ENCODE measurements at places on chromosomes 5 and 9.

GRCh38 chr9:132864691-132865090 lies 13.4 kb downstream of the AK8 start:
- no peak for DNase-seq

DNA sequence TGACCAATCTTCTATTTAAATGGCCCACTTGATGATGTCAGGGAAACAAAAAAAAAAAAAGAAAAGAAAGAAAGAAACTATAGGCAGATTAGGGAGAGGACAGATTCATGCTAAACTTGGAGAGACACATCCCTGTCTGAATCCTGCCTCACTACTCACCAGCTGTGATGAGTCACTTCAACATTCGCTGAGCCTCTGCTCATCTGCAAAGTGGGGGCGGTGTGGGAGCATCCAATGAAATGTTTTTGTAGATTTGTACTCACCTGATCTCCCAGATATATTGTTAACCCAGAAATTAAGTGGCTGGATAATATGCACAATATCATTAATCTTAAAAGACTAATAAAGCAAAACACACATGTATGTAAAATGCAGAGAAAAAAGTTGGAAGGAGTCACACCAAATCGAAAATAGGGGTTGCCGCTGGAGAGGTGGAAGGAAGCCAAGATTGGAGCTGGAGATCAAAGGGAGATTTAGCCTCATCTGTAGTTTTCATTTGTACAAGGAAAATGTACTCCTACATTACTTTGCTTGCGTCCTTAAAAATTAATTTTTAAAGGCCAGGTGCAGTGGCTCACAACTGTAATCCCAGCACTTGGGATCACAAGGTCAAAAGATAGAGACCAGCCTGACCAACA lies 17.0 kb upstream of the ERGIC1 start:
- no peak for DNase-seq

- DNase-seq, result no peak
Observed at GRCh38 chr9:93585695-93586094, 9.3 kb downstream of the PHF2 start.

GRCh38 chr9:135949501-135950134 lies 11.6 kb downstream of the UBAC1 start:
- DNase-seq, result no peak

GRCh38 chr9:123338710-123339665 lies 17.0 kb upstream of the CRB2 start:
- DNase-seq, result peak; percentile 35

DNA sequence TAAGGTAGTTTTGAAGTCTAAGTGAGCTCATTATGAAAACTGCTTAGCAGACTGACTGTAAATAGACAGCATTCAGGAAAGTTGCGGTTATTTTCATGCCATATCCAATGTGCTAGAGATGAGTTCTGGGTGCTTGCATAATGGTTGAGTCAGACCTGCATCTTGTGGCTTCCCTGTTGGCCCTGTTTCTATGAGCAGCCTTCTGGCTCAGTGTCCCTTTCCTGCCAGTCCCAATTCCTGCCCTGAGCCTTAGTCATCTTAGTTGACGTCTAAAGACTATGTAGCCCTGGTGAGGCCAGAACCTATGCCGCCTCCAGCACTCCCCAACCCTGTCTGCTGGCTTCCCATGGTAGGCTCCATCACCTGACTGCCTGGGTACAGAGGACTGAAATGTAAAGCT lies 76.3 kb upstream of the TNFSF8 start:
- no peak for DNase-seq

DNA sequence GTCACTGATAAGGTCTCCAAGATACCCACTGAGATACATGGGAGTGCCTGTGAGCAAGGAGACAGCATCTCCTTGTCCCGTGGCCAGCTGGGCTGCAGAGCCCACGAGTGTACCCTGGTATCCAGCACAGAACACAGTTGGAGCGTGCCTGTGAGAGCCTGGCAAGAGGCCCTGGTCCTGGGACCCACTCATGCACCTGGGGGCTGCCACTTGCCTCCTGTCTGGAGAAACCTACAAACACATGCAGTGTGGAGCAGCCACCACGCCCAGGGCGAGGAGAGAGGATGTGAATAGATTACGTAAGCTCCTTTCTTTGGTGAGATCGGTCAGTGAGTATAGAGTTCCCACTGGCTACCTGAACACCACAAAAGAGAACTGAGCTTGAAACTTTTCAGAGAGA lies 88.3 kb downstream of the CTNND2 start:
- no peak for DNase-seq

DNA sequence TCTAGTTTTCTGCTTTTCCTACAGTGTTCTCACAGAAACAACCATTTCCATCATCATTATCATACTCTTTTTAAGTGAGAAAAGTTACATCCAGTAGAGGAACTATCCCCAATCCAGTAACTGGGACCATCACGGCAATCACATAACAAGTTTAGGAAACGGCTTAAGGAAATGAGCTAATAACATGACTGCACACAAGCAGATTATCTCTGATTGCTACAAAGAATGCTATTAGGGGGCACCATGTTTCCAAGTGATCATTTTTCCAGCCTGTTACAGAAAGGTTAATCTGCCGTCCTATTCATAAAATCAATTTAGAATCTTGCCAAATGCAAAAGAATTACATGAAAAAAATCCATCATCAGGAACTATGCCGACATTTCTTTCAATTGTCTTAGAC lies 94.6 kb downstream of the EFNA5 start:
- DNase-seq, result no peak

DNA sequence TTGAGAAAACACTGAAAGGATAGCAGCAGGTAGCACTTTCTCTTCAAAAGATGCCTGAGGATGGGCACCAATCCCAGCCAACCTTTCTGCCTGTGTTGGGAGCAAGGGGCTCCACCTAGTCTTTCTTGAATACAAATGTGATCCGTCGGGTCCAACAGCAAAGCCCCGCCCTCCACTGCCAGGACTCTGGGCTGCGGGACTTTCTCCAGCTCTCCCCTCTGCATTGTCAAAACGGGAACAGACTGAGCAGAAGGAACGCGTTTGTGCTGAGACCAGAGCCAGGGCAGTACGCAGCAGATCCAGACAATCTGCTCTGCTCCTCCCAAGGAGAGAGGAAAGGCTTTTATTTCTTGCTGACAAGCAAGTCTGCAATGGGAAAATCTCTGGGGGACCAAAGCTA lies 139.7 kb downstream of the SEC61B start:
- DNase-seq, result no peak

DNA sequence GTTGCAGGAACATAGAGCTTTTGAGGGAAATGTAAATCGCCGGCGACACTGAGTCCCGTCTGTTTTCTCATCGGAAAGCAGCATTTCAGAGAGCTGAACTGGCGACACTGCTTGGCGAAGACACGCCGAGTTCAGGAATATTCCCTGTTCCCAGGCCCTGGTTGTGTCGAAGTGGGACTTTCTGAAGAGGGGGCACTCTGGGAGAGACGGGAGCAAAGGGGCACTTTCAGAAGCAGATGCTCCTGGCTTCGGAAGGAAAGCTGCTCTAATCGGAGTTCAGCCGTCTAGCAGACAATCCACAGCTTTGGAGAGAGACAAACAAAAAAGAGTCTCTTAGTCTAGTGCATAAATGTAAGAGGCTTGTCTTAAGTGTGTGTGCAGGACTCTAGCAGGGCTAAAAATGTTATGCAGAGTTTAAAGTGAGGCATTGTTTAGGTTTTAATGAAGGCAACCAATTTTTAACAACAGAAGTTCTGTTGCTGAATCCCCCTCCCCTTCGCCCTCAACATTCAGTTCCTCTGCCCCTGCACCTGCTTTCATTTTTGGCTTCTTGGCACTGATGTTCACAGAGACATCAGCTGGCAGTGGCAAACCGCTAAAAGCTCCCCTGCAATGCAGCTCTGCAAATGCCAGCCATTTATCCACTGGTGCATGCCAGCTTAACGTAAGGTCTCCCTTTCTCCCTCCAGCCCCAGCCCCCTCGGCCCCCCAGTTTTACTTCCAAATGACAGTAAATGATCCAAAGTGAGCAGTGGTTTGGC lies 289.5 kb upstream of the MPDZ start:
- no peak for DNase-seq

DNA sequence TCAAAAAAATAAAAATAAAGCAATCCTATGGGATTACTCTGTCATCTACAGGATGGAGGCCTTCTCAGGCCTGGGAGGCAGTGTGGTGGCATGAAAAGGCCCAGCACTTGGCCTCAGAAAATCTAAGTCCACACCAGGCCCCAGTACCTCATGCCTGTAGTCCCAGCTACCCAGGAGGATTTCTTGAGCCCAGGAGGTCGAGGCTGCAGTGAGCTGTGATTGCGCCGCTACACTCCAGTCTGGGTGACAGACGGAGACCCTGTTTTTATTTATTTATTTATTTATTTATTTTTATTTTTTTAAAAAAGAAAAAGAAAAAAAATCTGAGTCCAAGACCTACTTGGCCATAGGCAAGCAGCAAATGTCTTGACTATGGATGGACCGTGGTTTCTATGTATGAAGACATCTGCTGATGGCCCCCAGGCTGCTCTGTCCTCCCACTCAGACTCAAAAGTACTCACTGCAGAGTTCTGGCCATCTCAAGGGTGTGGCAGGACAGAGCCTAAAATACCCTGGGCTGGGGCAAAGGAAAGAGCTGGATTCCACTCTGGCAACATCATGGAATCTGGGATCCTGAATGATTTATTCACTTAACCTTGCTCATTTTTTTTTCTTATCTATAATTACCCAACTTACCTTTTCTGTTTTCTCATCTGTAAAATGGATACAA lies 55.0 kb downstream of the ARHGEF37 start:
- no peak for DNase-seq

DNA sequence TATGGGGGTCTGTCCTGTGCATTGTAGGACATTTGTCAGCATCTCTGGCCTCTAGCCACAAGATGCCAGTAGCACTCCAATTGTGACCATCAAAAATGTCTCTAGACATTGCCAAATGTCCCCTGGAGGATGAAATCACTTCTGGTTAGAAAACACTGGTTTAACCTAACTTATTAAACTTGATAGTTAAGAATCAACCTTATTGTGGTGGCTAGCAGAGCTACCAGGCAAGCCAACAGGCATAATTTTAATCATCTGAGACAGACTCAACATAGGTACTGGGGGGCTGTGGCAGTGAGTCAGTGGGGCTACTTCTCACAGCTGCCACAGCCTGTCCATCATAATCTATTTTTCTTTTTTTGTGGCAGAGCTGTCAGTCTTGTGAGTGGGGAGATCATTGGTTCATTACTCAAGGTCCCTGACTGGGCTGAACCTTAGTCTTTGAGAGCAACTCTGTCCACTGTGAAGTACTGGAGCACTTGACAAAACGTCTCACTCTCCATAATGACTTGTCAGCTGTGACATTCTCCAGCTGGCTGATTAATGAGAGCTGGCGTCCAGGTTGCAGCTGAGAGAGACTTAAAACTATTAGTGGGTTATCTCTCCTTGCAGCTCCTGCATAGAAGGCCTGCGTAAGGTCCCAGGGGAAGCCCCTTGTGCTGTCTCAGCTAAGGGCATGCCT lies 107.9 kb downstream of the DCP2 start:
- DNase-seq, result no peak

- no peak for DNase-seq
Observed at GRCh38 chr5:138752341-138752950, 779 bp upstream of the CTNNA1 start.

DNA sequence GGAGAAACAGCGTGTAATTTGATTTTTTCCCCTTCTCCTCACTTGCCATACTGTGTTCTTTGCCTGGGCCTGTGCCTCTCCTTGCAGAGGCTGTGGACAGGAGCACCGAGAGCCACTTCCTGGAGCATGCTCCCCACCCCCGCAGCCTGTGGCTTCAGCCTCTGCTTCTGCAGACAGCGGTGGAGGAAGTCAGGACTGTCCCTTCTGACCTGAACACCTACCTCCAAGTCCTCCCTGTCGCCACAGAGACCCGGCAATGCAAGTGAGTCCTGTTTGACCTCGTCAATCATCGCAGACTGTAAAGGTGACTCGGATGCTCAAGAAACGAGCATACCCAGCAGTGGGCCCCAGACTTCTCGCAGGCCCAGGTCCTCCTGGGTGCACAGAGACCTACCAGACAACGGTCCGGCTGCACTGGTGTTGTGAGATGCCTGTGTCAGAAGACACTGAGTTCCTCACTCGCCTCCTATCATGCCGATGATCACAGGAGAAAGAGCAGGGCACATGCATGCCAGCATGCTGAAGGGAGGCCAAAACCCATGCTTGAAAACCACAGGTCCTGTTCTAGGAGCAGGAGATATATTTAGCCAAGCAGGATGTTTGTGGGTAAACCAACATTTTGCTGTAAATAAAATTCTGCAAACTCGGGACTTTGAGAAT lies 198.8 kb downstream of the AUH start:
- DNase-seq, result no peak

DNA sequence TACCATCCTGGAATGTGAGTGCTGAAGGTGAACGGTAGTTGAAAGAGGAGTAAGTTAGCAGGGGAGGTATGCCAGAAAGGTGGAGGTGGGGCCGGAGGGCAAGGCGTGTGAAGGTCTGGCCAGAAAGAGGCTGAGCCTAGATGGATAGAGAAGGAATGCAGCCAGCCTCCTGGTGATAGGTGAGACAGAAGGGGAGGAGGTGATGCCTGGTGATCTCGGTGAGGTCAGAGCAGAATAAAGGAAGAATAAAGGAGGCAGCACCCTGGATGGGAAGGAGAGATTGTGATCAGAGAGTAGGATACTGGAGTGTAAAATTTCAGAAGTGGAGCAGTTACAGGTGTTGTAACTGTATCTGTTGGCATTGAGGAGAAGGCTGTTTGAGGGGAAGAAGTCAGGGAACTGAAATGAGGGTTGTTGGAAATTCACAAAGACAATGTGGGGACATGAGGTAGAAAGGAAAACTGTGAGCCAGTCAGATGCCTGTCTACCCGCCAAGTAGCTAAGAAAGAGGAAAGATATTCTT lies 2.0 kb downstream of the GNG10 start:
- DNase-seq, result no peak

- DNase-seq, result no peak
Observed at GRCh38 chr5:172910828-172911627, 48.2 kb upstream of the RPL26L1 start.

- no peak for DNase-seq
Observed at GRCh38 chr9:6904371-6904770, 146.6 kb downstream of the KDM4C start.

DNA sequence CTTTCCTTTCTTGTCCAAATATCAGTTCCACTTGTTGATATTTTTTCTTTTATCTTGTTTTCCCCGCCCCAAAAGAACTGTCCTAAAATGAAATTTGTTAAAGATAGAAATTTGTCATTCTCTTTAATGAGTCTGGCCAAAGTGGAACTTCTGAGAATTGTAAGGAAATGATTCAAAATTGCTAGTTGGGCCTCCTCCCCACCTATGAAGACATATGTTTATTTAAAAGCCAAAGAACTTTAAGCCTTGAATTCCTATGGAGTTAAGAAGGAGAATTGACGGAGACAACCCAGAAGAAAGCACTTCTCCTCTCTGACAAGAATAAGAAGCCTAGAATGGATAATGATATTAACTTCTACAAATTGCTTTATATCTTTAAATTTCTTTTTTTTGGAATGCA lies 59.1 kb upstream of the ALDH1A1 start:
- no peak for DNase-seq

DNA sequence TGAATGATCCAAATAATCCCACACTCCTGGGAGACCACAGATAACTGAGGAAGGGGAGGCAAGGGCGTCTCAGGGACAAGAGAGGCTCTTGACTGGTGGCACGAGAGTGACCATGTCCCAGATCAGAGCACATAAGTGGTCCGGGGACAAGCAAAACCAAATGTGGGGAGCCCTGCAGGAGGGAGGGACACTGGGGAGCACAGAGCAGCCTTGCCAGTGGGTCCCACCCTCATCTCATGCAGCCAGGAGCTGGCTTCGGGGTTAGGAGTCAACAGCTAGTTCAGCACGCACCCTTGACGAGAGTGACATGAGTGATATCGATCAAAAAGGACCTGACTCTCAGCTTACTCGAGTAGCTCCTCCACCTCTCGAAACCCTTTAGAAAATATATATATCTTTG lies 16.5 kb upstream of the UBE2QL1 start:
- no peak for DNase-seq

- no peak for DNase-seq
Observed at GRCh38 chr9:126586236-126586635, 27.5 kb upstream of the LMX1B start.

Data from central memory CD8-positive, alpha-beta T cell (primary cell).